ENCODE measurements at places on chromosomes 7 and 10.

- DNase-seq, result no peak
These were observed 7.9 kb downstream of the DLX6 start for GRCh38 chr7:97013134-97013844.

- DNase-seq, result no peak
These were observed 32.2 kb downstream of the DNAJB12 start for GRCh38 chr10:72322280-72323058.

DNA sequence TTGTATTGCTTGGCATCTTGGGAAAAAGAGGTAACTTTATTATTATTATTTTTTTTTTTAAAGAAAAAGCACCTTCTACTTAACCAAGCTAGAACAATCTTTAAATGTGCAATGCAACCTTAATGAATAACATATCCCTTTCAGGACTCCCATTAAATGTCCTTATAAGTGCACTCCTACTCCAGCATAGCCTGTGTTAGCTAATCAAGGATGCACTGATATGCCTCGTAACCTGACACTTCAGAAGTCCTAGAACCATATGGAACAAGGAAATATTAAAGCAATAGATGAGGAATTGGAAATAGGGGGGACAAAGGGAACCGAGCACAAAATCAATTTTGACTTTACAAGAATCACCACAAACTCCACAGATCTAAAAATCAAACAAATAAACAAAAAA lies 522.4 kb downstream of the PARD3 start:
- no peak for DNase-seq

- DNase-seq, result no peak
These were observed 238.7 kb downstream of the PLXNA4 start for GRCh38 chr7:132337450-132338080.

DNA sequence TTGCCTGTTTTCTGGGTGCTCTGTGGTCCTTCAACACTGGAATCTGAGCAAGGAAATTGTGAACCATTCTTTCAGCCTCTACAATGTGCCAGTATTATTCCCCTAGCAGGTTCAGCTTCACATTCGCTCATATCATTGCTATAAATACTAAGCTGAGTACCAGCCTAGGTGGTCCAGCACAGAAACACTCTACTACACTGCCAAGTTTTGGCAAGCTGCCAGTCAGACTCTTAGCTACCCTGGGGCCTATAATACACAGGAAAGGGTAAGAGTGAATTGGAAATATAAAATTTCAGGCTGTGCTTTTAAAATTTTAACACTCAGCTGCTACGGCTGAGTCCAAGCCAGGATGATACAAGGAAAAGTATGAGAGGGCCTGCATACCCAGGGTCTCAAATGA lies 49.9 kb upstream of the PPP1R3A start:
- no peak for DNase-seq

- DNase-seq, result no peak
These were observed 97.6 kb upstream of the ZMIZ1 start for GRCh38 chr10:78971094-78971682.

- DNase-seq, result no peak
These were observed 8.3 kb upstream of the DENND10 start for GRCh38 chr10:119095640-119096039.

DNA sequence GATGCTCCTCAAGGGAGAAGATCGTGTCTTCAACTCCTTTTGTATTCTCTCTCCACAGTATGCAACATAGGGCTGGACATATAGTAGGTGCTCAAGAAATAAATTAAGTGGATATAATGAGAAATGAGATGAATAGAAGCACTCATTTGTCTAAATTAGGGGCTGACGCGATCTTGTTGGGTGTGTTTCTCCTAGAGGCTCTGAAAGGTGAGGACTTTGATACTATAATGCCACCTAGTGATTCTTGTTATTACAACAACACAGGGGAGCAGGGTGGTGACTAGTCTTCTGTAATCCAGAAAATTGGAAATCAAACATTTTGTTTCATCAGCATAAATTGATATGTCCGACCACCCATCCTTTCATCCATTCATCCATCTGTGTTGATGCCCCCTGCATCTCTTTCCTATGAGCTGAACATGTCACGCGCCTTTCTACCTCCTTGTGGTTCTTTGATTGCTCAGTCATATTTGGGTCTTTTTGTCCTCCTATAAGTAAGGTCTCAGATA lies 3.5 kb upstream of the CFAP58 start:
- peak; percentile 86 for DNase-seq

GRCh38 chr7:82677493-82677892 lies 233.9 kb upstream of the CACNA2D1 start:
- DNase-seq, result no peak

- DNase-seq, result no peak
These were observed 4.9 kb upstream of the MEST start for GRCh38 chr7:130486954-130487436.

GRCh38 chr10:29869593-29869992 lies 189.8 kb downstream of the JCAD start:
- no peak for DNase-seq

GRCh38 chr10:131948501-131948900 lies 33.2 kb downstream of the BNIP3 start:
- no peak for DNase-seq

DNA sequence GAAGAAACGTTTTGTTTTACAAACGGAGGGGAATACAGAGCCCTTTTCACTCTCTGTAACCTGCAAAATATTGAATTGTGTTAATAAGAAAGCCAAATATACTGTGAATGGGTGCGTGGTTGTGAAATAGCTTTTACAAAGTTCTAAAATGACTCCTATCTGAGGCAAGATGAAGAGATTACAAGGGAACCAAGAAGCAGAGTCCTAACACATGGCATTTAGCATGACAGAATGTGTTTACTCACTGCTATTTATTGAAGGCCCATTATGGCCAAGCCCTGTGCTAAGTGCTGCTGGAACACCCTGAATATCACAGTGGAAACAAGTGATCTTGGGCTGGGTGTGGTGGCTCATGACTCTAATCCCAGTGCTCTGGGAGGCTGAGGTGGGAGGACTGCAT lies 12.9 kb downstream of the JCAD start:
- DNase-seq, result no peak

- no peak for DNase-seq
These were observed 492.2 kb downstream of the CCSER2 start for GRCh38 chr10:84820596-84820995.

- DNase-seq, result peak; percentile 17
These were observed 263.9 kb upstream of the FZD1 start for GRCh38 chr7:90999989-91000979.

- no peak for DNase-seq
These were observed 155.5 kb downstream of the ZNF248 start for GRCh38 chr10:37701781-37702493.

DNA sequence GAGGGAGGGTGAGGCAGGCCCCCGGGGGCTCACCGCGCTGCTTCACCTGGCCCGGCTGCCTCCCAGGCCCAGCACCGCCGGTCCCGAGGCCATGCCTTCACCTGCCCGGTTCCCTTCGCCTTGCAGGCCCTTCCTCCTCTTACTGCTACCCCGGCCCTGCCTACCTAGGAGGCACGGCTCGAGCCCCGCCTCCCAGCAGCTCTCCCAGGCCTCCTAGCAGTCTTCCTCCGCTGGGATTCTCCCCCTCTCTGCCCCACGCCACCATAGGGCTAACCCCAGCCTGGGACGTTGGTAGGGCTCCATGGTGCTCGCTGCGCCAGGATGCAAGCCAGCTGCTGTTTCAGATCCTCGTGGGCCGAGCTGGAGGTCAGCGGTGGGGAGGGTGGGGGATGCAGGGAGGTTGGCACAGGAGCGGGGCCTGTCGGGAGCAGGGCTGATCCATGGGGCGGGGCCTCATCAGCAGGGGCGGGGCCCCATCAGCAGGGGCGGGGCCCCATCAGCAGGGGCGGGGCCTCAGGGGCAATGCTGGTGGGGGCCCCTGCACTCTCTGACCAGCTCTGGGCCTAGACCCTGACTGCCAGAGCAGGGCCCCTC lies 63.3 kb downstream of the RASGEF1A start:
- peak; percentile 15 for DNase-seq

Data from fibroblast of pulmonary artery (primary cell).